Activated naive CD8-positive, alpha-beta T cell treated with anti-CD3 and anti-CD28 coated beads, Interleukin-2, amount 10 ng/mL, durations not matched to agents 7 days and 5 days (primary cell): ENCODE measurements at places on chromosomes 12 and 14. TPM values are rescaled to one million over a fixed set of nuclear protein-coding genes. Genes with fewer than 3 reads are reported as not detected.

Gene EP400
- 66.7 TPM for total RNA-seq

Gene ZFHX2
- total RNA-seq, result 0.75 TPM

Gene AQP6
- not detected for total RNA-seq

Gene OTOGL
- not detected for total RNA-seq

- H3K27ac ChIP-seq, result no peak overlapping the region
- H3K27me3 ChIP-seq, result peaks cover 3% of the 10 kb centered on the region
- no peaks in the 10 kb centered on the region for H3K36me3 ChIP-seq
- no peaks in the 10 kb centered on the region for H3K4me1 ChIP-seq
- no peak overlapping the region for H3K4me3 ChIP-seq
- no peak for DNase-seq
These were observed 76.6 kb downstream of the TUNAR start for GRCh38 chr14:95953111-95953724.

- no peak overlapping the region for H3K27ac ChIP-seq
- no peak overlapping the region for H3K4me3 ChIP-seq
- H3K4me1 ChIP-seq, result no peaks in the 10 kb centered on the region
- no peaks in the 10 kb centered on the region for H3K36me3 ChIP-seq
These were observed 70.0 kb upstream of the GNPNAT1 start for GRCh38 chr14:52861403-52861802.

GRCh38 chr12:100926669-100927248 lies 132.2 kb downstream of the ANO4 start:
- DNase-seq, result no peak
- H3K27ac ChIP-seq, result no peak overlapping the region
- no peak overlapping the region for H3K4me3 ChIP-seq
- H3K27me3 ChIP-seq, result no peaks in the 10 kb centered on the region

GRCh38 chr14:52079239-52079959 lies 10.5 kb upstream of the NID2 start:
- no peaks in the 10 kb centered on the region for H3K4me1 ChIP-seq
- H3K27ac ChIP-seq, result no peak overlapping the region
- no peak for DNase-seq

DNA sequence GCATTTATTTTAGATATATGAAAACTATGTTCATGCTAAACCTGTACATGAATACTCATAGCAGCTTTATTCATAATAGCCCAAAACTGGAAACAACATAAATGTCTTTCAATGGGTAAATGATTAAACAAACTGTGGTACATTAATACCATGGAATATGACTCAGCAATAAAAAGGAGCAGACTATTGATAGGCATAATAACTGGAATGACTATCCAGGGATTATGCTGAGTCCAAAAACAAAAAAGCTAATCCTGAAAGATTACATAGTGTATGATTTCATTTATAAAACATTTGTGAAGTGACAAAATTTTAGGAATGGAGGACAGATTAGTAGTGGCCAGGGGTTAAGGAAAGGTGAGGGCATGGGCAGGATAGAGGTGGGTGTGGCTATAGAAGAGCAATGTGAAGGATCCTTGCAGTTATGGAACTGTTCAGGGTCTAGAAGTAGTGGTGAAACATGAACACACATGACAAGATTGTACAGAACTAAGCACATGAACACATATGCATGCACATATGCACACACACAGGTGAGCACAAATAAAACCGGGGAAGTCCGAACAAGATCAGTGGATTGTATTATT lies 61.1 kb upstream of the CDKN3 start:
- DNase-seq, result no peak
- H3K36me3 ChIP-seq, result no peaks in the 10 kb centered on the region
- H3K27me3 ChIP-seq, result peaks cover 31% of the 10 kb centered on the region
- no peak overlapping the region for H3K4me3 ChIP-seq
- no peak overlapping the region for H3K27ac ChIP-seq
- H3K4me1 ChIP-seq, result no peaks in the 10 kb centered on the region
